Osteocyte (in vitro differentiated cells): ENCODE measurements at places on chromosomes 11 and 22. TPM values are rescaled to one million over a fixed set of nuclear protein-coding genes. Genes with fewer than 3 reads are reported as not detected.

DNA sequence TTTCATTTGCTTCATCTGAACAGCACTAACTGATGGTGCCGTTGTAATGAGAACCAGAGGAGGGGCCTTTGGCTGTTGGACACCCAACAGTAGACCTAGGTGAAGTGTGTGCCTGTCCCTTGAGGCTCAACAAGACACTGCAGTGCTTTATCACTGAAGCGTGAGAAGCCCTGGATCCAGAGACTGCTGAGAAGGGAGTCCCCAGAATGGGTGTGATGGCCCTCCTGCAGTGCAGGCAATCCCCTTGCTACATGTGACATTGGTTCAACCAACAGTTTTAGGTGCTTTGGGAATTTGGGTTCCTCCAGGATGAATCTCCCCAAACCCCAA lies 125.6 kb downstream of the BRD1 start:
- no peak overlapping the region for H3K27ac ChIP-seq
- no peak for DNase-seq
- H3K4me1 ChIP-seq = no peaks in the 10 kb centered on the region
- no peaks in the 10 kb centered on the region for H3K36me3 ChIP-seq

- H3K27me3 ChIP-seq = peaks cover 12% of the 10 kb centered on the region
- H3K4me3 ChIP-seq = no peak overlapping the region
- DNase-seq = no peak
- no peaks in the 10 kb centered on the region for H3K4me1 ChIP-seq
Measured at GRCh38 chr11:116701297-116701801, 71.4 kb downstream of the BUD13 start.

GRCh38 chr11:9132203-9132878 lies 40.9 kb upstream of the SCUBE2 start:
- no peak overlapping the region for H3K27ac ChIP-seq
- peaks cover 2% of the 10 kb centered on the region for H3K4me1 ChIP-seq
- DNase-seq = peak; percentile 25

DNA sequence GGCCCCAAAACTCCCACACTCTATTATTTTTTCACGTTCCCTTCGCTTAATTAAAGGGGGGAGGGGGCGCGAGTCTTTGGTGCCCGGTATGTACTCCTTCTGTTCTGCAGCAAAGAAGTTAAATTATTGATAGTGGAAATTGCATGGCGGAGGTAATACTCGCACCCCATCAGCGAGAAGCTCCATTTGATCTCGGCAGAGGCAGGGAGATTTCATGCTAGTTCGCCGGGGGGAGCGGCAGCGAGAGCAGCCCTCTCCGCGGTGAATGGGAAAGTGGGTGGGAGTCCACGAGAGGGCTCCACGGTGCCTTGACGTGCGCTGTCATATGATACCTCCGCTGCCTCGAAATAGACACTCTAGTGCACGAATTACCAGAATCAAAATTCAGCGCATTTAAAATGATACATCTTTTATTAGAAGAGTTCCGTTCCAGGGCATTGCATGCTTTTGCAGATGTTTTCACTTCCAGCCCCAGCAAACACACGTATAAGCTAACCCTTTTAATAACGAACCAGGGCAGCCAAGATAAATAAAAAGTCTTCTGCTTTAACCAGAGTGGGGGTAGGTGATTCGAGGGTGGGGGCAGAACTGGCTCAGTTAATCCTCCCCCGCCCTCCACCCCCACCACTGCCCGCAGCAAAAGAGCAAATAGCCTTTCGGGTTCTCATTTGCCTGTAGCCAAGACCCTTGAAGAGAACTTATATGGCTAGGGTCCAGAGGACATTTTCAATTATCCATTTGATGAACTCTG lies 1.3 kb upstream of the BDNF start:
- H3K27me3 ChIP-seq = peaks cover 2% of the 10 kb centered on the region
- peaks cover 35% of the 10 kb centered on the region for H3K4me1 ChIP-seq
- DNase-seq = peak; percentile 80
- peak overlapping the region; percentile 90 for H3K4me3 ChIP-seq
- no peaks in the 10 kb centered on the region for H3K36me3 ChIP-seq
- H3K27ac ChIP-seq = peak overlapping the region; percentile 19

DNA sequence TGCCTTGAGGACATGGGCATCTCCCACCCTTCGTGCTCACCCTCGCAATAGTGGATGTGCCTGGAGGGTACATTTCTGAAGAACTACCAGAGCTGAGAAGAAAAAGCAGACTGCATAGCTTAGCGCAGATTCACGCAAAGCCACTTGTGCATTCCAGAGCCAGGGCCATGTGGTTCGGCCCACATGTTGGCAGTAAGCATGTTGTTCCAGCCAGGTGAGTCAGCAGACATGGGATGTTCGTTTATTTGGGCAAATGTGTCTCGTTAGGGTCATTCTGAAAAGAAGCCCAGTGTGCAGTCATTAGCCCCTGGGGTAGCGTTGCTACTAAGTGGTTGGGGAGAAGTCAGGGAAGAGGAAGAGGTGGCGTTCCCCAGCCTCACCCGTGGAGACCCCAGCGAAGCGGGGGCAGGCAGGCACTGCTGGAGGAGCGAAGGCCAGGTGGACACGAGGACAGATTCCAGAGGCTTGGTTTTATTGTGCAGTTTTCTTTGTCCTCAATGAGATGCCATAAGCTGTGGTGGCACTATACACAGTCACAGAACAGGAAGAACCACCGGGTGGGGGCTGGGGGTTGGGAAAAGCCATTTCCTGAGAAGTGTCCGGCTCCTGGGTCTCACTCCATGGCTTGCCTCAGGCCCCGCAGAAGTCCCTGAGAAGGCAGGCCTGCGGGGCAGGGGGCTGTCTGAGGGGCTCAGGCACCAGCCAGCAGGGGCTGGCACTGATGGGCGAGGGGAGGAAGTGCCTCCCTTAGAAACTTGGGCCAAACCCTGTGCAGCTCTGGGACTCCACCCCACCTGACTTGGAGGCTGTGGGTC lies 5.0 kb downstream of the THY1 start:
- H3K27me3 ChIP-seq = peaks cover 9% of the 10 kb centered on the region
- DNase-seq = peak; percentile 81
- H3K36me3 ChIP-seq = no peaks in the 10 kb centered on the region
- H3K4me1 ChIP-seq = peaks cover 32% of the 10 kb centered on the region
- H3K4me3 ChIP-seq = no peak overlapping the region
- peak overlapping the region; percentile 8 for H3K27ac ChIP-seq

DNA sequence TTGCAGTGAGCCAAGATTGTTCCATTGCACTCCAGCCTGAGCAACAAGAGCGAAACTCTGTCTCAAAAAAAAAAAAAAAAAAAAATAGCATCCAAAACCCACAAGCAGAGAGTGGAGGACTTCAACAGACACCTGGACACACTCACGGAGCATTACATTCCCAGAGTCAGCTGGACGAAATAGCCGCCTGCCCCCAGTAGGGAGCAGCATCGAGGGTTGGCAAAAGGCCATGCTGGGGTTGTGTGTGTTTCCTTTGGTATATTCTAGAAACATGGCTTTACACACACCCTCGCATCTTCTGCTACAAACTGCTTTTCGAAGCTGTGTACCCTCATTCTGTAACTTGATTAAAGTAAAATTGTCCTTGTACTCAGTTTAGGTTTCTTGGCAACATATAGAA lies 5.3 kb downstream of the ADA2 start:
- no peak overlapping the region for H3K4me3 ChIP-seq
- no peak for DNase-seq
- H3K27ac ChIP-seq = no peak overlapping the region
- H3K36me3 ChIP-seq = no peaks in the 10 kb centered on the region
- H3K27me3 ChIP-seq = peaks cover 3% of the 10 kb centered on the region

DNA sequence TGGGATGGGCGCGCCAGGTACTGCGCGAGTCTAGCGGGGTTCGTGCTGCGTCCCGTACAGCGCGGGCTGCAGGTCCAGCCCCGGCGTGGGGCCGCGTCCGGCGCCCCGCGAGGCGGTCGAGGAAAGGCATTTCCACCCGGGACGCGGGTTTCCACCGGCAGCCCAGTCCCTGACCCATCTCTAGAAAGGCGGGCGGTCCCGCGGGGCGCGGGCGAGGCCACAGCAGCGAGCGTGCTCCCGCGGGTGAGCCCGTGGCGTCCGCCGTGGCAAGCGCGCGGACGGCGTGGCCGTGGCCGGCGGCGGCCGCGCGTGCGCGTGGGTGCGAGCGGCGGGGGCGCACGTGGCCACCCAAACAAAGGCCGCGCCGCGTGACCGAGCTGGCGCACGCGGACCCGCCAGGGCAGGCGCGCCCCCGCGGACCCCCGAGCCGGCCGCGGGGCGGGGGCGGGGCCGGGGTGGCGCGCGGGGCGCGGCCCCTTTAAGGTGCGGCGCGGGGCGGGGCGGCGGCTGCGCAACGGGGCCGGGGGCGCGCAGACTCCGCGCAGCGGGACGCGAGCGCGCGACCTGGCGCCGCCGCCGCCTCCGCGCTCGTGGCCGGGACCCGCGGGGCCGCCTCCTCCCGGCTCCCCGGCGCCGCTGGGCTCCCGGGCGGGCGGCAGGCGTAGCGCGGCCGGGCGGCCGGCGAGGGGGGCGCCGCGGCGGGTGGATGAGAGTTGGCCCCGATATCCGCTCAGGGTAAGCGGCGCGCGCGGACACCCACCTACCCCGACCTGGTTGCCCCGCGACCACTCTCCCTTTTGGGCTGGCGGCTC lies 39.3 kb upstream of the CELSR1 start:
- DNase-seq = no peak
- peaks cover 49% of the 10 kb centered on the region for H3K4me1 ChIP-seq
- no peaks in the 10 kb centered on the region for H3K27me3 ChIP-seq
- H3K36me3 ChIP-seq = no peaks in the 10 kb centered on the region
- no peak overlapping the region for H3K27ac ChIP-seq

DNA sequence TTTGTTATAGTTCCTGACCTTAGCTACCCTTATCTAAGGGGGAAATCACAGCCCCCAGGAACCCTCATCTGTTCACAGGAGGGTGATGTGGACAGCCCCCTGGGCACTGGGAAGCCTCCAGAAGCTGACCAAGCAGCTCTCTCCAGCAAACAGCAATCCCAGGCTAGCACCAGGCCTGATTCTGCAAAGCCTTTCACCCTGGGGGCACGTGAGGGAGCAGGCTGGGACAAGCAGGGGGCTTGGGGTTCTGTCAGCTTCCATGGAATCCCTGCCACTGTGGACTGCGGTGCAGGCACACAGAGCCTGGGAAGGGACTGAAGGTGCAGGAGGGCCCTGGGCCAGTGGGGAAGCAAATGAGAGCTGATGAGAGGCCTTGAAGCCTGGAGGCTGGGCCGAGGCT lies 2.1 kb downstream of the PGAP2 start:
- peaks cover 8% of the 10 kb centered on the region for H3K4me1 ChIP-seq
- H3K36me3 ChIP-seq = peaks cover 2% of the 10 kb centered on the region
- no peak for DNase-seq

- H3K4me1 ChIP-seq = no peaks in the 10 kb centered on the region
- no peak overlapping the region for H3K4me3 ChIP-seq
Measured at GRCh38 chr11:5107285-5107684, 30.9 kb downstream of the OR52A5 start.

- peaks cover 22% of the 10 kb centered on the region for H3K4me1 ChIP-seq
- peak overlapping the region; percentile 74 for H3K4me3 ChIP-seq
- H3K36me3 ChIP-seq = peaks cover 3% of the 10 kb centered on the region
- peaks cover 43% of the 10 kb centered on the region for H3K27me3 ChIP-seq
Measured at GRCh38 chr11:110710628-110711381, 1.4 kb downstream of the ARHGAP20 start.

DNA sequence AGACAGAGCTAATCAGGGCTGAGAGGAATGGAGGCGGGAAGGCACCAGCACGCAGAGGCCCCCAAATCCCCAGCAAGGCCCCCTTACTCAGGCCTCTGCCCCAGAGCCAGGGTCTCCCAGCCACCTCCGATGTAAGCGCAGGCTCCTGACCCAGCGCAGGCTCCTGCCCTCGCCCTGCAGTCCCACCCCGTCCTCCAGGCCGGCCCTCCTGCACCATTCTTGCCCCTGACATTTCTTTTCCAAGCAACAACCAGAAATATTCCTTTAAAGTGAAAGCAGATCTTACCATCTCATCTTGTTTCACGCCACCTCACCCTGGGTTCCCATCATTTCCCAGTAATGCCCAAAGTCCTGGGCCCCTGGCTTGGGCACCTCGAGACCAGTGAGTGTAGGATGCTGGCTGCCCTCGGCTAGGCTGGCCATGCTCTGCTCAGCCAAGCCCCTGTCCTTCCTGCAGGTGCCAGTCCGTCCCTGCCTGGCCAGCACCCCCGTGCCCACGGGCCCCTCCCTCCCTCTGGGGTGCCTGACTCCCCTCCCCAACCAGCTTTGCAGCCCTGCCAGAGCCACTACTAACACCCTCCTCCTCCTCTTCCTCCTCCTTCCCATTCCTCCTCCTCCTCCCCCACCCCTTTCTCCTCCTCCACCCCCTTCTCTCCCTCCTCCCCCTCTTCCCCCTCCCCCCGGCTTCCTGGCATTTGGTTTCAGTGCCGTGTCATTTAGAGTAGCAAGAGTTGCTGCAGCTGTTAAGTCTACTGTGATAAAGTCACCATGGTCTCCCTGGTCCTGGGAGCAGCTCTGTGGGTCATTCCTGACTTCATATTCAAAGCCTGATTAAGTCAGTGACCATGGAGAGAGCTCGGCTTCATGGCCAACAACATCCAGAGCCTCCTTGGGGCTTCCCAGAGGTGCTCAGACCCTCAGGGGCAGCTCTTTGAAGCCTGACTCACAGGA lies 78.7 kb downstream of the PIWIL3 start:
- H3K4me3 ChIP-seq = no peak overlapping the region
- H3K27me3 ChIP-seq = peaks cover 7% of the 10 kb centered on the region

DNA sequence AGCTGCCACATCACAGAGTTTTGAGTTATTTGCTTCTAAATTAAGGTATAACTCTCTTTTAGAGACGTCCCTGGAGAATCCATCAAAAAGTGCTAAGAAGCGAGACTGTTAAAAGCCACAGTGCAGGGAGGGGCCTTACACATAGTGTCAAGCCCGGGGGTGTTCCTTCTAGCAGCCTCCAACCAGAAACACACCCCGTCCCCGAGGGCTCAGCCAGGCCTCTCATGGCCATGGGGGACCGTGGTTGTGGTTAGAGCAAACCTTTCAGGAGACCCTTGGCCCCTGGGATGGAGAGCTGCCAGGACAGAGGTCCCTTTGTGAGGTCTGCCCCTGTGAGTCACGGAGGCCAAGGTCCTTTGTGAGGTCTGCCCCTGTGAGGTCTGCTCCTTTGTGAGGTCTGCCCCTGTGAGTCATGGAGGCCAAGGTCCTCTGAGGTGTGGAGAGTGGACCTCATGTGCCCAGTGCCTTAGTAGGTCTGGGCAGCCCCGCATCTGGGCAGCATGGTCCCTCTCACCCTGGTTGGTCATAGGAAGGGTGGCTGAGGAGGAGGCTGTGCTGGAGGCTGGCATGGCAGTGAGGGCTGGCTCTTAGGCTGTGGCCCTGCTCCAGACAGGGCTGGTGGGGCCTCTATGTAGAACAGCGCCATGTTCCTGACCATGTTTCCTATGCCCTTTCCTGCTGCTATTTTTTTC lies 5.4 kb downstream of the GNAZ start:
- H3K36me3 ChIP-seq = no peaks in the 10 kb centered on the region
- H3K4me3 ChIP-seq = no peak overlapping the region
- H3K27ac ChIP-seq = no peak overlapping the region
- H3K27me3 ChIP-seq = no peaks in the 10 kb centered on the region

- no peak overlapping the region for H3K4me3 ChIP-seq
- no peaks in the 10 kb centered on the region for H3K36me3 ChIP-seq
- H3K4me1 ChIP-seq = peaks cover 9% of the 10 kb centered on the region
- DNase-seq = no peak
- no peak overlapping the region for H3K27ac ChIP-seq
Measured at GRCh38 chr22:23754980-23755636, 883 bp upstream of the VPREB3 start.

GRCh38 chr11:109972181-109972715 lies 120.9 kb upstream of the ZC3H12C start:
- H3K27me3 ChIP-seq = no peaks in the 10 kb centered on the region
- H3K36me3 ChIP-seq = no peaks in the 10 kb centered on the region
- H3K4me1 ChIP-seq = peaks cover 25% of the 10 kb centered on the region
- no peak overlapping the region for H3K4me3 ChIP-seq
- DNase-seq = no peak
- no peak overlapping the region for H3K27ac ChIP-seq

GRCh38 chr11:88068848-88069554 lies 106.2 kb downstream of the RAB38 start:
- no peaks in the 10 kb centered on the region for H3K4me1 ChIP-seq
- H3K27me3 ChIP-seq = no peaks in the 10 kb centered on the region
- no peak overlapping the region for H3K4me3 ChIP-seq

MS4A18 gene
- total RNA-seq = not detected in 2 replicates

TMEM45B gene
- not detected in 2 replicates for total RNA-seq

MIEF1 gene
- total RNA-seq = 24.8 and 25.8 TPM in 2 replicates

MPEG1 gene
- total RNA-seq = not detected in 2 replicates
